COR-L47 (cell line): ENCODE measurements at places on chromosomes 12 and 14.
A peak's percentile ranks its signal among the peaks of the same experiment; 100 is the strongest.

GRCh38 chr12:38721611-38722252 lies 183.7 kb downstream of the CPNE8 start:
- no peak for DNase-seq

DNA sequence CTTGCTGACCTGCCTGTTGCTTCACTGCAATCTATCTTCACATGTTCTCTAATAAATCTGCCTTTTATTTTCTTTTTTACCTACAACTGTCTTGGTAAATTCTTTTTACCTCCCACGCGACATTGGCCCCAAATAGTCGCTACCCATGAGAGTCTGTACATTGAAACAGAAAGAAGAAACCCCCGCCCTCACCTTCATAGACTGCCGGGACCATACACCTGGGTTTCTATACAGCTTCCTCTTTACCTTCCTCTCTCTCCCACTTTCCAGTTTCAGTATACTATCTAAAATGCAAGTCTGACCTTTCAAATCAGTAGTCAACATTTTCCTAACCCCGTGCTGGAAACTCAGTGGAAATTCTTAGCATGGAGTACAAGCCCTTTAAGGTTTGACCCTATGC lies 4.8 kb downstream of the SLC8A3 start:
- no peak for DNase-seq

DNA sequence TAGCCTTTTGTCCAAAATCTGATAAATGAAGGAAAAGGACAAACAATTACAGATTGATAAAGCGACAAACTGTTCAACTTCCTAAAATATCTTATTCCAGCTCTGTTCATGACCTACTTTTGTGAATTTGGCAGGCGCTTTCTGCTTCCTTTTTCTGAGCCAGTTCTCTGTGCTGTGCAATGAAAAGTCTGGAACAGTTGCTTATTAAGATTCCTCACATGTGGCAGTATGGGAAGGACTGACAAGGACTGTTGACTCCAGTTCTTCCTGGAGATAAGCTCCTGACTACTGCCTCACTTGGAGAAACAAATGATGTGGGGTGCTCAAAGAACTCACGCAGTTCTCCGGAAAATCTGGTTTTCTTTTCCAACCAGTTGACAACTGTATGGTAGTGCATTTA lies 58.3 kb upstream of the ANP32D start:
- DNase-seq, result no peak

DNA sequence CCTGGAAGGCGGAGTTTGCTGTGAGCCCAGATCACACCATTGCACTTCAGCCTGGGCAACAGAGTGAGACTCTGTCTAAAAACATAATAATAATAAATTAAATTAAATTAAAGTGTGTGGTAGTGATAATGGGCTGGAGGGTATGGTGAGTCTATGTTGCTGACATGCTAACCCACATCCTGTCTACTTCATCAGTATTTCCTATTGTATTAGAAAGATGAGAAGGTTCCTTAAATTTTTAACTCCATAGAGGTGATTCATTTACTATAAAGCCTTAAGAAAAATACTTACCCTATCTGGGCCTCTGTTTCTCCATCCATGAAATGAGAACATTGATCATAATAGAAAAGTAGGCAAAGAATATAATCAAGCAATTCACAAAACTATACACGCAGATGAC lies 280.5 kb downstream of the FBXL14 start:
- no peak for DNase-seq

GRCh38 chr12:7101047-7101693 lies 7.8 kb downstream of the C1RL start:
- DNase-seq, result no peak

DNA sequence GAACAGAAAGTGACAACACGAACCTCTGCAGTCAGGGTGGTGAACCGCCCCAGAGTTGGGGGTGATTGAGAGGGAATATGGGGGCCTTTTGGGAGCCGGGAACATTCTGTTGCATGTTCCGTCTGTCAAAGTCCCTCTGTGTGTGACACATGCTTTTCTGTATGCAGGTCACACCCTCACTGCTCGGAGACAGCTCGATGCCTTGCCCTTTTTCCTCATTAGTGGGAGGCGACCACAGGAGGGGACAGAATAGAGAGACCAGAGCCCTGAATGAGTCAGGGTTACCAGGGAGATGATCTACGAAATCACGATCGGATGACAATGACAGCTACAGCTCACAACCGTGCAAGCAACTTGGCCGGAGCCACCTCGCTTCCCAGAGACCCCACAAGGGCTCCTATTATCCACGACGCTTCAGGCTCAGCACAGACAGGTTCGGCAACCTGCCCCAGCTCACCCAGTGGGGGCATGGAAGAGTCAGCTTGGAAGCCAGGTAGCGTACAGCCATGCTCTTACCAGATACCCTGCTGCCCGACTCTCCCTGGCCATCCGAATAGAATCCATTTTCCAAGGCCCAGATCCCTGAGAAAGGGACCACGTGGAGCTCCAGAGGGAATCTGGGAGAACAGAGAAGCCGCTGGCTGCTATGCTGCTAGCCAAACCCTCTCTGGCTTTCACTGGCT lies 38.8 kb downstream of the TESC start:
- DNase-seq, result no peak

GRCh38 chr12:24280056-24280842 lies 330.8 kb upstream of the SOX5 start:
- DNase-seq, result no peak

DNA sequence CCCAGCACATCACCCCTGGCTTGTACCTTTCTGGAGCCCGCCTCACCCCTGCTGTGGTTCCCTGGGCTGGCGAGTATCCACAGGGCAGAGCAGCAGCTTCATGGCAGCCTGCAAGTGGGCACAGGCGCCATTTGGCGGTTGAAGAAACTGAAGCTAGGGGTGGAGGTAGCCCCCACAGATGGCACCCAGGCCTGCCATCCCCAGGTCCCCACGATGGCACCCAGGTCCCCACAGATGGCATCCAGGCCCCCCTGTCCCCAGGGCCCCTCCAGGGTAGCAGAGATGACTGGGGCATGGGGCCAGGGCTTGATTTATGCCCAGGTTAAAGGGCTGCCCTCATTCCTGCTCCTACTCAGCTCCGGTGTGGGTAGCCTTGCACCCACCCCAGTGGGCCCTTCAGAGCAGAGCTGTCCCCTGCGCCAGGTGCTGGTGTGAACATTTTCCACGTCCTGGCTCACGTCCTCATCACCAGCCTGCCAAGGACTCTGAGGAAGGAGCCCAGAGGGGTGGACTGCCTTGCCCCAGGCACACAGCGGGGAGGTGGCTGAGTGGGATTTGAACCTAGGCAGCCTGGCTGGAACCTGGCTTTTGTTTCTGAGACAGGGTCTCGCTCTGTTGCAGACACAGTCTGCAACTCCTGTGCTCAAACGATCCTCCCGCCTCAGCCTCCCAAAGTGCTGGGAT lies 8.7 kb downstream of the MMP17 start:
- DNase-seq, result no peak

- DNase-seq, result peak; percentile 3
Measured at GRCh38 chr12:111529424-111530368, 69.4 kb downstream of the ATXN2 start.

DNA sequence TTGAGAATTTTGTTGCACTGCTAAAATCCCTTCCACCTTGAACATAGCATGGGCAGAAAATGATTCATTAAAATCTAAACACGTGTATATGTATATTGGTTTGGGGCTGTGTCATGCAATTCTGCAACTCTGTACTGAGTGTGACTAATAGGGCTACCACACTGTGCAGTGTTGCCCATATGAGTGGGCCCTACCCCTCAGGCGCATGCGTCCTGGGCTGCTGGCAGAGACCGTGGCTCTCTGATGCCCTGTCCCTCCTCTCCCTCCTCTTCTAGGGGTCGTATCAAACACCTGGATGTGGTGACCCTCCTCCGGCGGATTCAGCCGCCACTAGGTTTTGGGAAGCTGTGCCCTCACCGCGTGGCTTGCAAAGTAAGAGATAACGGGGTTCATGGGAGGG lies 128.4 kb upstream of the FKBP4 start:
- DNase-seq, result no peak

DNA sequence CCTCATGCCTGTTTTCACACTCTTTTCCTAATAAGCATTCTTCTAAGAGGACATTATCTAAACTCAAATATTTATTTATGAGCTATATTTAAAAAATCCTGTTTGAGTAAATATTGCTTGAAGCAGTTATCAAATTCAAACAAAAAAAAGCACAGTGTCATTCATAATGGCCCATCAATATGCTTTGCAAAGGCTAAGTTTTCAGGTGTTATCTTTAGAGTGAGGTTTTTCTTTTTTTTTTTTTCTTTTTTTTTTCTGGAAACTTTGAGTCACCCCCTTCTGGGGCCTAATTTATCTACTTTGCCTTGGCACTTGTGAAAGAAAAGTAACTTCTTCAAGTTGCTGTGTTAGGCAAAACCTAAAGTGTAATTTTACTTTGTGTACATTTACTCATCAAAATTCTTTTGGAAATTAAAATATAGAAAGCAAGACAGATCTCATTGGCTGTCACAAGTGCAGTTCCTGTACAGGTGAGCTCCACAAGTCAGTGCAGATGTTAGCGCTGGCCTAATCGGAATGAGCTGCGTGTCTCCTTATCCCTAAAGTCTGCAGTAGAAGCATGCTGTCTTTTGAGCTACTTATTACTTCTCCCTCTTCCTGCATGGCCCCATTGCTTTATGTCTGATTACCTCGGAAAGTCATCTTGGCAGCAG lies 53.3 kb downstream of the GLT1D1 start:
- no peak for DNase-seq

DNA sequence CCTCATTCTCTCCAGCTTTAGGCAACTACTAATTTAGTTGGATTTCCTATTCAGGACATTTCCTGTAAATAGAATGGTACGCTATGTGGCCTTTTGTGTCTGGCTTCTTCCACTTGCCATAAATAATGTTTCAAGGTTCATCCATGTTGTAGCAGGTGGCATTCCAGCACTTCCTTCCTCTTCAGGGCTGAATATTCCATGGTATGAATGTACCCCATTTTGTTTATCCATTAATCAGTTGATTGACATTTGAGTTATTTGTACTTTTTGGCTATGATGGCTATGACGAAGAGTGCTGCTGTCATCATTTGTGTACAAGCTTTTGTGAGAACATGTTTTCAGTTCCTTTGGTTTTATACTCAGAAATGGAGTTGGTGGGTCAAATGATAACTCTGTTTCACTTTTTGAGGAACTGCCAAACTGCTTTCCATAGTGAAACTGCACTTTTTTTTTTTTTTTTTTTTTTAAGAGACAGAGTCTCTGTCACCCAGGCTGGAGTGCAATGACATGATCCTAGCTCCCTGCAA lies 6.5 kb upstream of the CDK2AP1 start:
- DNase-seq, result no peak

DNA sequence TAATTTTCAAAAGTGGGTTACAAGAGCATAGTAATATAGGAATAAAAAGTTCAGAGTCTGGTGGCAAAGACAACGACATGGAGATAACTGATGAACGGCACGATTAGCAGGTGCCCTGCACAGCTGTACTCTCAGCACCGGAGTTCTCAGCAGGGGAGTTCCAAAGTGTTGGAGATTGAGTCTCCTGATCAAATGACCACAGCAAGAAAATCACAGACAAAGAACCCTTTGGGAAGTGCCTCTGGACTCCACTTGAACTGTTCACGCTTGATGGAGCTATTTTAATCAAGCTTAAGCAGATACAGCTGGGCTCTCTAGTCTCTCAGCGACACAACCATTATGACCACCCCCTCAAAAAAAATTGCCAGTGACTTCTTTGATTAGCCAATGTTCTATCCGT lies 153.1 kb downstream of the ALG10B start:
- DNase-seq, result no peak

DNA sequence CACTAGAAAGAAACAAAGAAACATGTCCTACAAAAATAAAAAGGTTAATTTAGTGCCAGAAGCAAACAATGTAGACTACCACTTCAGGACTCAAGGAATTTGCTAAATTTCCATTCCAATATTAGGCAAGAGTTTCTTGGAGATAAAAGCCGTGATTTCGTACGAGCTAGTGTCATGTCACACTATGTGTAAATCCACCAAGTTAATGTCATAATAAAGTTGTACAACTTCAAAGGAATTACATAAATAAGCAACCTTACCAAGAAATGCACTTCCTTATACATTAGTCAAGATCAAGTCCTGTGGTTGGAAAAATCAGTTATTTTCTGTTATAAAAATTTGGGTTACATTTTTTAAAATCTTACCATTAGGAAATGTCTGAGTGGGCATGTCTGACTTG lies 1222.8 kb downstream of the GALC start:
- no peak for DNase-seq

- peak; percentile 89 for DNase-seq
Measured at GRCh38 chr12:121799156-121799841, 4.5 kb upstream of the SETD1B start.

GRCh38 chr12:85794531-85794930 lies 41.7 kb downstream of the RASSF9 start:
- no peak for DNase-seq

DNA sequence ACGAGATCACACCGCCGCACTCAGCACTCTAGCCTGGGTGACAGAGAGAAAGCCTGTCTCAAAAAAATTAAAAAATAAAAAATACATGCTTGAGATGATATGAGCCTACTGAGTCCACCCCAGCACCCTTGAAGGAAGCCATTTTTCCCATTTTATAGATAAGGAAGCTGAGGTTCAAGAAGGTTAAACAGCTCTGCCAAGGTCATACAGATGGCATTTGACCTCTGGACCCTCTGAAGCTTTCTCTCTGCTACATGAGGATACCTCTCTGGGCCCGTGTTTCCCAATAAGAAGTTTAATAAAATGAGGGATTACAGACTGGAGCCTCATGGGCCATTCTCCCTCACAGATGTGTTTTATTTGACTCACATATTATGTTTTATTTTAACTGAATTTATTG lies 53.9 kb upstream of the PNMA1 start:
- no peak for DNase-seq

- DNase-seq, result no peak
Measured at GRCh38 chr12:57451233-57451778, 3.8 kb upstream of the INHBE start.

DNA sequence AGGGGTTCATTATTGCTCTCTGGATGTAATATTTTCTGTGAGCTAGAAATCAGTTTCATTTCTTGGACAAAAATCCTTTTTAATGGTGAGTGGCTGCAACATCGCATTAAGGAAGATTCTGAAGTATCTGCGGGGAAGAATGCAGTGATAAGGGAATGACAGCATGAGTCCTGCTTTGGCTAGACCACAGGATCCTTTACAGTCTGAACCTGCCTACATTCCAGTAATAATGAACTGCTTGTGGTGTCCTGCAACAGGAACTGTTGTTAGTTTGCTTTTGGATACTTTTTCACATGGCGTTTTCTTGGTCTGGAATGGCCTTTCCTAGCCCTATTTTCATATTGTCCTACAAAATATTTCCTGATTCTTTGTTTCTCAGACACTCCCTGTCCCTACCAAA lies 15.7 kb downstream of the MDM2 start:
- DNase-seq, result no peak

GRCh38 chr14:22149058-22149457 lies 440.0 kb downstream of the DAD1 start:
- no peak for DNase-seq
